Stromal cell of bone marrow (primary cell): ENCODE measurements at places on chromosomes 6 and 20.

DNA sequence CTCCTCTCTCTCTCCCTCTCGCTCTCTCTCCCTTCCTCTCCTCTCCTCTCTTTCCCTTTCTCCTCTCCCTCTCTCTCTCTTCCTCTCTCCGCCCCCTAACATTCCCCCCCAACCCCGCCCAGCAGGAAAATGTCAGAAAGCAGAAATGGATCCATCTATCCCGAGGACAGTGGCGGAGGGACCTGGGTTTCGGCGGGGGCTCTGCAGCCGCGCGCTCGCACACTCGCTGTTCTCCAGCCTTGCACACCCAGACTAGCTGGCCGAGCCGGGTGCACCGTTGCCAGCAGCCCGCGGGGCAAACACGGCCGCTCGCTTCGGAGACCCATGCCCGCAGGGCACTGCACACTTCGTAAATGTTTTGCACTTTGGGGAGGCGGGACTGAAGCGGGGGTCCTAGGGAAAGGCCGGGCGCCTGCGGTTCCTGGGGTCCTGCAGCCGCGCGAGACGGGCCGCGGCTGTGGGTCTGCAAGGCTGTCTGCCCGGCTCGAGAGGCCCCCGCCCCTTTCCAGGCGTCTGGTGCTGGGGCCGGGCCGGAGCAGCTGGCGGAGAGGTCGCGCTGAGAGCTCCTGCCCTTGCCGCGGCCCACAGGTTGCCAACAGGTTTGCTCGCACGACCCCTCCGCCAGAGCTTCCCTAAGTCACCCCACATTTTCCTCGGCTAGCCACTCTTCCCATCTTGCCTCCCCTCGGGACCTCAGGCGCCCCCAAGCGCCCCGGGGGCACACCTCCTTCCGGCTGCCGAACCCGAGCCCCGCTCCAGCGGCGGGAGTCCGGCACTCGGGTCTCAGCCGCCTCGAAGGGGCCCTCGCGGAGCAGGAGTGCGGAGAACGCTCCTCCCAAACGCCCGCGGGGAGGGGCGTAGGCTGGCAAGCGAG lies 818 bp upstream of the MDGA1 start:
- DNase-seq: no peak

DNA sequence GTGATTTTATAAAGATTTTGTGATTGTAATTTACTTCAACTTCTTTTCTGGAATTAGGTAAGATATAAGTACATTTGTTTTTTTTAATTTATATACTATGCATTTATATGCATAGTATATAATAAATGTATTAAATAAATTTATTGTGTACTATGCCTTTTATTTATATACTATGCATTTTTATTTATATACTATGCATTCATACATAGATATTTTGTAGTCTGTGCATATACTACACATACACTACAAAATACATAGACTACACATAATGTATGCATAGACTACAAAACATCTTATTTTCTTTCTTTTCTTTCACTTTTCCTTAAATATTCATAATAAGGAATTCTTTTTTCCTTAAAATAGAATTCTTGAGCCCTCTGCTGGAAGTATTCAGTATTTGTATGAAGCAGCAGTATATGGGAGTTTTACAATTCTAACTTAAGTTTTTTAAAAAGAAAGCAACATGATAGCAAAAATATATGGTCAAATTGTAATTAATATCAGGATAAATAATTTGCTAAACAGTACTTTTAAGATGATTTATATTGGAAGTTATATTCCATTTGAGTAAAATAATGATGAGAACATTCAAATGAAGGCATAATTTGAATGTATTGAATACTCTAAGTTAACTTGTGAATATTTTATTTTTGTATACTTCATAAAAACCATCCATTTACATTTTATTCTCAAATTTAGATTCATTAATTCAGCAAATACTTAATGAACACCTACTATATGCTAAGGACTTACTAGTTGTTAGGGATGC lies 129.3 kb downstream of the KLHL32 start:
- DNase-seq: peak; percentile 7

GRCh38 chr6:6331946-6332601 lies 11.6 kb upstream of the F13A1 start:
- DNase-seq: no peak

- DNase-seq: no peak
Measured at GRCh38 chr6:74256781-74257180, 560.8 kb downstream of the CD109 start.

DNA sequence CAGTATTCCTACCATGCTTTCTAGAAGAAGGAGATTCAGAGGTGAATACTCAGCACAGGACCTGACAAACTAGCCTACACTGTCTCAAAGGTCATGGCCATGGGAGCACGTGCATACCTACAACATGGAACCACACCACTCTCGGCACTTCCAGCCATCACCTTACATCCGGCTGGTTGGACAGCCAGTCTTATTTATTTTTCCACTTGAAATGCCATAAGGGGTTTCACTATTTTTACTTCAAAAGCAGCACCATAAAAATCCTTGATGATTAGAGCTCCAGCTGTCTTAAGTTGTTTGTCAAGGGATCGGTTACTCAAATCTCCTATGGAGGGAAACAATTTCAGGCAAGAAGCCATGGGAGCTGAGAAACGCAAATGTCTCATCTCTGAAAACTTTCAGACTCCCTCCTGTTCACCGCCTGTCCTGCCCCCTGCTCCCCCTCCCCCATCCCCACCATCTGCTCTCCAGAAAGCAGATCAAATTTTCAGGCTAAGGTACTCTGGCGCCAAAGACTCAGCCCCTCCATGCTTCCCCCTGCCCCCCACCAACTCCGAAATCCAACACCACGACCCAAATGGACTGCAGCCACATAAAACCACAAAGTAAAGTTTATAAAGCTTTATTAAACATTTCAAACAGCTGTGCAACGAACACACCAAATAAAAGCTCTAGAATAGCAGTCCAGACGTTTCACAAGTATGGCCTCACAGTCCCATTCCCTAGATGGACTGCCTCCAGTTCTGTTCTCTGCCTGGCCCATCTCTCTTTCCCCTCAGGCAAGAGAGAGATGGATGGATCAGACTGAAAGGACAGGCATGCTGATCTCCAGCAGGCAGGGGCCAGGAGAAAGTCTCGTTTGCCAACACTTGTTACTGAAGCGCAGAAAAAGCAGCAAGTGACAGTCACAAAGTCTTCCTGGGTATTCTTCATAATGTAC lies 4.0 kb upstream of the NNAT start:
- no peak for DNase-seq

DNA sequence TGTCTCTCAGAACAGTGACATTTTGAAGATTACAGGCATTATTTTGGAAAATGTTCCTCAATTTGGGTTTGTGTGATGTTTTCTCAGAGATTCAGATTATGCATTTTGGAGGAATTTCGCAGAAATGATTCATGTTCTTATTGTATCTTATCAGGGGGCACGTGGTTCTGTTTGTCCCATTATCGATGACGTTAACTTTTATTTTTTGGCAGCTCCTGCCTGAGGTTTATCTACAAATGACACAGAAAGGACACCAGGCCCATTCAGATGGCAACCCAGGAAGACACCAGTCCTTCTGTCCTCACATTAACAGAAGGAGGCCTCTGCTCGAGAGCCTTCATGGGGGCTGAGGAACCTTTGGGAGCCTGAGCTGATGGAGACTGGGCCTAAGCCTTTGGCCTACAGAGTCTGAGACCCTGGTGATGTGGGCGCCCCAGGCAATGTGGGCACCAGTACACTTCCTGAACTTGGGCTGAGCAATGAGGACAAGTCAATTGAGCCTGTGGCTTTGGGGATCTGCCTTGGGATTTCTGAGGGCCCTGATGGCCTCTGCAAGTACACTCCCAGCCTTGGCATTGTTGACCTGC lies 41.2 kb upstream of the EZR start:
- no peak for DNase-seq

DNA sequence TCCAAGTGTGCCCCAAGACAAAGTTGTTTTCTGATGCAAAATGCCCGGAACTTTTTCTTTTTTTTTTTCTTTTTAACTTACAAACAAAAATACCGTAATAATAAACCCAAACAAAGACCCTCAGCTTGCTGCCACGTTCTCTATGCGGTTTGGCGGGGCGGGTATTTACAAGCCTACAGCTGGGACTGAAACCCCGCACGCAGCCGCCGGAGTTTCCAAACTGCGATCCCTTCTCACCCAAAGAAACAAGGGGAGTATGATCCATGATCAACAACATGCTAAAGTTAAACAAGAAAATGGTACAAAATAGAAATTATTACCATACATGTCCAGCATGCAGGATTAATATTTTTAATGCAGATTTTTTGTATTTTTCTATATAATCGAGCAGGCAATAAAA lies 2.1 kb downstream of the MAFB start:
- DNase-seq: no peak

DNA sequence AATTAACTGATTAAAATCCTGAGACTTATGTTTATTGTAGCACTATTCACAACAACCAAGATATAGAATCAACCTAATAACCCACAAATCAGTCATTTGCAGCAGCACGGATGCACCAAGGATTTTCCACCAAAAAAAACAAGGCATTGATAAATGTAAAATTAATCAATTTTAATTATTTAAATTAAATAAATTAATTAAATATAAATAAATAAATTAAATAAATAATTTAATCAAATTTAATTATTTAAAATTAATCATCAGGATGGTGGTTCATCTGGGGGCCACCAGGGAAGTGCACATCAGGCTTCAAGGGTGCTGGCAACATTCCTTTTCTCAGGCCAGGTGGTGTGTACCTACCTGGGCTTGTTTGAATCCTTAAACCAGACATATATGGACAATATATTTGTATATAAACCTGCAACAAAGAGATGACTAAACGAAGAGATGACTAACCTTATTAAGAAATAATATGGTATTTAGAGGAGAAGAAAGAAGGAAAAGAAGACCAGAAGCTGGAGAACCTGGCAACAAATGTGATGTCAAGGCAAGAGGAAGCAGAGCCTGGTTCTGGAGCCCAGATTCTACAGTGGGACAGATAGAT lies 89.2 kb downstream of the CD164 start:
- no peak for DNase-seq

- DNase-seq: no peak
Measured at GRCh38 chr6:37802810-37803209, 16.7 kb upstream of the ZFAND3 start.

DNA sequence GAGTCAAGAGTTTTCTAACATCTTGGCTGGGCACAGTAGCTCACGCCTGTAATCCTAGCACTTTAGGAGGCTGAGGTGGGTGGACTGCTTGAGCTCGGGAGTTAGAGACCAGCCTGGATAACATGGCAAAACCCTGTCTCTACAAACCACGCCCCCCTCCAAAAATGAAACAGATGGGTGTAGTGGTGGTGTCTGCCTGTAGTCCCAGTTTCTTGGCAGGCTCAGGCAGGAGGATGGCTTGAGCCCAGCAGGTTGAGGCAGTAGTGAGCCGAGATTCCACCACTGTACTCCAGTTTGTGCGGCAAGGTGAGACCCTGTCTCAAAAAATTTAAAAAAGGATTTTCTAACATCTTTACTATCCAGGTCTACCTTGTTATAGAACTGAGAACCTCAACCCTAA lies 22.0 kb downstream of the FAM8A1 start:
- DNase-seq: no peak

GRCh38 chr20:47795214-47795907 lies 10.1 kb upstream of the SULF2 start:
- no peak for DNase-seq

DNA sequence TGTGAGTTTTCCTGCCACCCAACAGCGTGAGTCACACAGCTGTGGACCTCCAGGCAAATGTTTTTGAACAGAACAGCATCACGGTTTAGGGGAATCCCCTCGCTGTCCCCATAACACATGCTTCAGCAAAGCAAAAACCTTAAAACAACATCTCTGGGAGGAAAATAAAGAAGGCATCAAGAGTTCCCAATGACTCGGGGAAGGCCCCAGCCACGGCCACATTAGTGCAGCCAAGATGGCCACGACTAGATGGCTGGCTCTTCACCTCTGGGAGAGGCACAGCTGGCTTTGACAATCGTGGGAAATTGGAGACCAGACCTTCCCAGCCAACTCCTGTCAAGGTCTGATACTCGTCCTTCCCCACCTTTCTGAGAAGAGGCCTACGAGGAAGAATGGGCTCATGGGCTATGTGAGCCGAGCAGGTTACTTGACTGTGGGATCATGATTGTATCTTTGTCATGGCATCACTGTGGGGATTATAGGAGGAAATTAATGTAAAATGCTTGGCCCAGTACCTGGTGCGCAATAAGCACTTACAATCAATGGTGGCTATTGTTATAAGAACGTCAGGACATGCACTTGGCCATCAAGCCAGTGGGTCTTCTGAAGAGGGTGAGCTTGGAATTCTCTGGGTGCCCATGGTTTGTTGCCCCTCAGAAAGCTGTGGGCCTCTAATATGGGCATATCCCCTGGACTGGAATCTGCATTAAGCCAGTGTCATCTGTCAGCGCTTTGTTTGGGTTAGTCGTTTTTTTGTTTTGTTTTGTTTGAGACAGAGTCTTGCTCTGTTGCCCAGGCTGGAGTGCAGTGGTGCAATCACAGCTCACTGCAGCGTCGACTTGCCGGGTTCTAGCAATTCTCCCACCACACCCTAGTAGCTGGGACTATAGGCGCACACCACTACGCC lies 43.6 kb downstream of the FGD2 start:
- peak; percentile 50 for DNase-seq

- no peak for DNase-seq
Measured at GRCh38 chr6:47595785-47596184, 102.6 kb upstream of the ADGRF4 start.

DNA sequence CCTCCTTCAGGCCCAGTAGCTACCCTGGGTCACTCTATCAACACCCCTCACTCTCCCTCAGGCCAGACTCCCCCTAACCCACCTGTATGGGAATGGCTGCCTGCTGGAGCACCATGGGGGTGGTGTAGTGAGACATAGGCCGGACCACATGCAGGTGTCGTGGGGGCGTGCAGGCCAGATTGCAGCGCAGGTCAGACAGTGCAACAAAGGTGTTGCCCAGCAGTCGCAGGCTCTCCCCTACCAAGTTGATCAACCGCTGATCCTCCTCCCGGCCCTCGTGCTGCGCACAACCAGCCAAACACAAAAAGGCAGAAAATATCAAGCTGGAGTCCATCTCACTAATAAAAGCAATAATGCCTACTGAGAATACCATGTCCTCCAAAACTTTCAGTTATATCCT lies 7.1 kb downstream of the BAG6 start:
- no peak for DNase-seq

DNA sequence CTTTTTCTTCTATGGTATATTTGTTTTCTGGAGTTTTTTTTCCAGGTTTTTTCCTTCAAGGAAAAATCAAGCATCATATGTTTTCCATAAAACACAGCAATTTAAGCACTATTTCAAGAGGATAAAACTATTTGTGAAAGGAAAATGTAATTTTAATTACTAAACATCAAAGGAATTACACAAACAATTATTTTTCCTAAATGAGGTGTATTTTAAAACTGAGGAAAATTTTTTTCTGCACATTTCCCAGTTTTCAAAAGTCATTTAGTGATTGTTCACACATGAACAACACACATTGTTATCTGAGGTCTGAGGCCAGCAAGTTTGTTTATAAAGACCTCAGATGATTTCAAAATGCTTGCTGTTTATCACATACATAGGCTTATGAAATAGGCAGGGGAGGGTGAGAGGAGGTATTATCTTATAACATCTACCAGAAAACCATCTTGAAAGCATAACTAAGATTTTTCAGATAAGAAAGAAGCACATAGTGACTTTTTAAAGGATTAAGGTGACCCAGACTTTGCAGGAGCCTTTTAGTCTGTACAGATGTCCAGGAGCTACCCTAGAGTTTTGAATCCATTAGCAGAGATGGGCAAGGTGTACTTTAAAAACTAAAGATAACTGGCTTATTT lies 381.6 kb downstream of the GJA1 start:
- no peak for DNase-seq
